NAMALWA (cell line): ENCODE measurements at places on chromosomes 1 and 21.

GRCh38 chr1:65066766-65067490 is 81.1 kb upstream of the AK4 start:
- DNase-seq = peak; percentile 48

DNA sequence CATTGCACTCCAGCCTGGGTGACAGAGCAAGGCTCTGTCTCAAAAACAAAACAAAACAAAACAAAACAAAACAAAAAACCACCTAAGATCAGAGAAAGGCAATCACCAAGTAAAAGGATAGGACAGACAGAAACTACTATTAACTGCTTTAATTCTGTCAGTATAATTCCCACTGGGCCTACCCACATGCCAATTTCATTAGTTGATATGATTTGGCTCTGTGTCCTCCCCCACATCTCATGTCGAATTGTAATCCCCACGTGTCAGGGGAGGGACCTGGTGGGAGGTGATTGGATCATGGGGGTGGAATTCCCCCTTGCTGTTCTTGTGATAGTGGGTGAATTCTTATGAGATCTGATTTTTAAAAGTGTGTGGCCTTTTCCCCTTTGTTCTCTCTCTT is 27.2 kb upstream of the CAPZB start:
- DNase-seq = no peak

DNA sequence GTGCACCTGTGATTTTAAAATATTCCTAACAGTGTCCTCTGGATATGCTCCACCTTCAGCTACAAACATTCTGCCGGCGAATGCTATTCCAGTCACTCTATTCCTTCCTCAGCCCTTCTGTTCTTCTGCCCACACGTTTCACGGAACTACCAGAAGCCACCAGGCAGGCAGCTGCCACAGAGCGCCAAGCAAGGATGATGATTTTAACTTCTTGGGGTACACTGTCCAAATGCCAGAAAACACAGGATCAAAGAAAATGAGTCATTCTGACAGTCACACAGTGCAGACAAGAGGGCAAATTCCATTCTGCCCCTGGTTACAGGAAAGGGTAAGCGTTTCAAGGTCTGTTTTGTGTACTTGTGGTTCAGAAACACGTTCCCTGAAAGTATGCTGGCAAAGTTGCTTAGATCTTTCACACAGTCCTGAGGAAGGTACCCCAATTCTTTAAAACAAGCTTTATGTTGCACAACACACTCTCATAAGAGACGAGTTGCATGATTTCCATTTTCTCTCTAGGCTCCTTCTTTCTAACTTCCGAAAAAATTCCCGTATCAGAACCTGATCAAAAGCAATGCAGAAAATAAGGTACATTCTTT is 508.3 kb upstream of the PKN2 start:
- no peak for DNase-seq

DNA sequence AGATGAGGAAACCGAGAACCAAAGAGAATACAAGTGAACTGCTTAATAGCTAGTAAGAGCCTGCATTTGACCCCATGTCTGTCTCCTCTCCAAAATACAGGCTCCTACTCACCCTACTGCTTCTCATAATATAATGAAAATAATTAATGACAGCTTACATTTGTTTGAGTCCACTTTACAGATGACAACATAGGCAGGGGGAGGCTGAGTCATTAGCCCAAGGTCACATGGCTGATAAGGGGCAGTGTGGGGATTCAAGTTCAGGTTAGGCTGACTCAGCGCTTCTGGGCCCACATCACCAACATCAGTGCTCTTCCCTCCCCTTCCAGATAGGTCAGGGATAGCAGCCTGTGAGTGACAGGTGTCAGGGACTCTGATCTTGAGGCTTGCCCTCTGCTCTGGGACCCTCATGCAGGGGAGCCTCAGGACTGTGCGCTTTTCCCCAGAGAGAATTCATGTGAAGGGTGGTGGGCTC is 16.2 kb downstream of the AZIN2 start:
- no peak for DNase-seq

DNA sequence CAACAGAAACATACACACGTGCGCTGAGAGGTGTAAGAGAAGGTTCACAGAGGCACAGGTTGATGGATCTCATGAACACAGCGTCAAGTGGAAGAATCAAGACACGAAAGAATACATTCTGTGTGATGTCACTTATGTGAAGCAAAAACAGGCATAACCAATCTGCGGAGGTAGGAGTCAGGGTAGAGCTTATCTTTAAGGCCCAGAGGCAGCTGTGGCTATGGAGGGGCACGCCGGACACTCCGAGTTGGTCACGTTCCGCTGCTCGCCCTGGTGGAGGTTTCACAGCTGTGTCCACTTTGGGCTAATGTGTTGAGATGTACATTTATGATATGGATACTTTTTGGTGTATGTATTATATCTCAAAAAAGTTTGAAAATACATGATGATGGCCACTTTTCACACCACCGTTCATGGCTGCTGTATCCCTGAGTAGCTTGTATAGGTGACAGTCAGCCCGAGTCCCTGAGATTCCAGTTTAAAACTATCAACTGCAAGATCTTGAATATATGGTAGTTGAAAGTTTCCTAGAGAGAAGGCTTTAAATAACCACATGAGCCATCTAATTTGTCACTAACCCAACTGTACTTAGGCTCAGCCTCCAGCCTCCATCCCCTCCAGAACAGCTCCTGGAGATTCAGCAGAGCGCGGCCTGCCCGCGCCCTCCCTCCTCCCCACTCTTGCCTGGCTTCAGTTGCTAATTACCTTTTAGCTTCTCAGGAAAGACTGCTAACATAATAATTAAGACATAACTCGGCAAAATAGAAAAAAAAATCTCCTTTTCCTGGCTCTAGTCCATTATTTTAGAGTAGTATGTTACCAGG is 6.7 kb upstream of the ADARB1 start:
- DNase-seq = no peak

DNA sequence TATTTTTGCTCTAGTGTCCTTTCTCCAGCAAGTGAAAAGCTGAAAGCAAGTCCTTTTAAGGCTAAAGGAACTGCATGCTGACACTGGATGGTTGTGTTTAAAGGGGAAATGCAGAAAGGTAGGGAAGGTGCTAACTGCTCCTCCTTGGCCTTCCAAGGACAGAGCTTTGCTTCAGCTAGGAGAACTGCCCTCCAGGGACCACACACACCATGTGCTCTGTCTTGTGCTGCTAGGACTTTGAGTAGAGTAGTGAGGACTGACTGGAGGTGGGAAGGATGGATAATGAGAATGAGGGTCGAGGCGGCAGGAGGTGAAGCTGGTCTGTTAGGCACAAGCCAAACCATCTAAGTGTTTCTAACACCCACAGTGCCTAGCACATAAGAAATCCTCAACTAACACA is 77.9 kb downstream of the WDR3 start:
- DNase-seq = no peak

- no peak for DNase-seq
Measured at GRCh38 chr21:43315244-43316137, 111.4 kb downstream of the SIK1 start.

GRCh38 chr1:193588311-193589082 is 402.1 kb upstream of the B3GALT2 start:
- DNase-seq = no peak

DNA sequence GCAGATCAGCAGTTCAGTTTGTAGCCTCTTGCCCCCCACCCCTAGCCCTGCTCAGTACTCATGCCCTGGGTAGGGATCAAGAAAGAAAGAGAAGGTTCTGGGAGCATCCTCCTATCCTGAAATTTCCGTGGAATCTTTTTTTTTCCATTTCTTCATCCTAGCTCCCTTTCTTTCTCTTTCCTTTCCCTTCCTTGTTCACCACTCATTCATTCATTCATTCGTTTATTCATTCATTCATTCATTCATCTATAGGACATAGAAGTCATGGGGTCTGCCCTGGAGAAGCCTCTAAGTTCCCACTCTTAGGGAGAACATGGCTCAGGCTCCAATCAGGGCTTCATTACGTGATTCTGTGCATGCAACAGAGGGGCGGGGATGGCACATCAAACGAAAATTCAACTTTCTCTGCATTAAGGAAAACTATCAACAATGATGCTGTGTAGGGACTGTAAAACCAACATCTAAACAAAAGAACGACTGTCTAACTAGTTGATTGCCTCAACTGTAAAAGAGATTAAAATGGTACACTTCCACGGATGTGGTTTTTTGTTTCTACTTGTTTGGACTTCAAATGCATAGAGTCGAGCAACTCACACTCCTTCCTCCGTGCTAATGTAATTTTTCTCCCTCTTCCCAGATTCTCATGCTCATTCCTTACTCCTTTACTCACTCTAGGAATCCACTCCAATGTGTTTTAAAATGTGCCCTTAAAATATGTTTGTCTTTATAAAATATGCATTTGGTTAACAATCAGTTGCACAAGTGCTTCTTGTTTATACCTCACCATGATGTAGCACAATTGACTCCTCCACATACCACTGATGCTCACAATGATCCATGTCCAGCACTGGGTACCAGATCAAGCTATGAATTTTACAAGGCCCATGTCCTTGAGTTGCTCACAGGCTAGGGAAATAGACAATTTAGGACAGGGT is 101.2 kb upstream of the SLC2A1 start:
- no peak for DNase-seq

GRCh38 chr1:70487459-70487815 is 76.4 kb downstream of the CTH start:
- no peak for DNase-seq

DNA sequence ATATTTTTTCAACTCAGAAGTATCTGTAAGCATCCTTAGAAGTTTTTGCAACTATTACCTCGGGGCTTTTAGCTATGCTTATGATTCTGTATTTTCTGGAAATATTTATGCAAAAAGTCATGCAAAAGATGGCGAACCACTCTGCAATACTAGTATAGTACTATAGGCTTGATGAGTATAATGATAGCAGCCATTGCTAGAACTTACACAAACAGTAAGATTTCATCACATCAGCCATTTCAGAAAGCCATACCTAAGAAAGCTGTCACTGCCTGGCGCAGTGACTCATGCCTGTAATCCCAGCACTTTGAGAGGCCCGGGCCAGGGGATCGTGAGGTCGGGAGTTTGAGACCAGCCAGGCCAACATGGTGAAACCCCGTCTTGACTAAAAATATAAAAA is 227.1 kb downstream of the LRRC7 start:
- DNase-seq = no peak

DNA sequence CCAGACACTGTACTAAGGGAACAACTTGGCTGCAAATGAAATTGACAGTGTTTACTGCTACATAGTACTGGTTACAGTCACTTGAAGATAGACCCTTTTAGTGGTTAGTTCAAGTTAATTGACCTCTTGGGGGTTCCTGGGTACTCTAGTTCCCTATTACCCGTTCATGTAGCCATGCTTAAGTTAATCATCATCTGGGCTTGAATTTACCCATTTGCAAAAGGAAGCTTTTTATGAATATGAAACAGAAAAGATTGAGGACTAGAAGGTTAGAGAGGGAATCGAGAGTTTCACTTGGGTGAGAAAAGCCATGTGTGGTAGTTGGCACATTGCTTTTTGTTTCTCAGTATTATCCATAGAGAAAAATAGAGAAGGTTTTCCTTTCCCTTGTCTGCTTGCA is 2.7 kb downstream of the MIA3 start:
- DNase-seq = no peak

GRCh38 chr1:229508823-229509337 is 739 bp upstream of the NUP133 start:
- peak; percentile 30 for DNase-seq

DNA sequence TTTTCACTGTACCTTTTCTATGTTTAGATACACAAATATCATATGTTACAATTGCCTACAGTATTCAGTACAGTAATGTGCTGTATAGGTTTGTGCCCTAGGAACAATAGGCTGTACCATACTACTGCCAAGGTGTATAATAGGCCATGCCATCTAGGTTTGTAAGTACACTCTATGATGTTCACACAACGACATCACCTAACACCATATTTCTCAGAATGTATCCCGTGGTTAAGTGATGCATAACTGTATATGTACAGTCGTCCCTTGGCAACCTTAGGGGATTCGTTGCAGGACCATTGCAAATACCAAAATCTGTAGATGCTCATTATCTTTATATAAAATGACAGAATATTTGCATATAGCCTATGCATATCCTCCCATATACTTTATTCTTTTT is 5.8 kb upstream of the SSR2 start:
- DNase-seq = no peak

DNA sequence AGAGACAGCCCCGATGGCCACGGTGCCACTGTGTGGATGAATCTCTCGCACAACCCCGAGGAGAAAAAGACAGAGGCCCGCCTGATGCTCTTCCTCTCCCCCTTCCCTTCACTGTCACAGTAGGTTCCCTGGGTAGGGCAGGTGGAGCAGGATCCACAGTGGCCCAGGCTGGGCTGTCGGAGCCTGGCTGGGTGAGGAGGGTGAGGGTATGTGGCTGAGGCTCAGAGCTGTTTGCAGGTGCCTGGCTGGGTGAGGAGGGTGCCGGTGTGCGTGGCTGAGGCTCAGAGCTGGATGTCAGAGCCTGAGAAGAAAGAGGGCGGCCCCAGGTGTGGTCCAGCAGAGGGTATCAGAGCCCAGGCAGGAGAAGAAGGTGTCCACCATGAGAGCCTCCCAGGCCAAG is 2.7 kb downstream of the CFAP74 start:
- no peak for DNase-seq

GRCh38 chr1:150543500-150544143 is 5.6 kb upstream of the ADAMTSL4 start:
- no peak for DNase-seq

GRCh38 chr1:232542633-232543593 is 87.0 kb downstream of the SIPA1L2 start:
- no peak for DNase-seq

- no peak for DNase-seq
Measured at GRCh38 chr1:49050041-49050440, 273.4 kb upstream of the BEND5 start.

DNA sequence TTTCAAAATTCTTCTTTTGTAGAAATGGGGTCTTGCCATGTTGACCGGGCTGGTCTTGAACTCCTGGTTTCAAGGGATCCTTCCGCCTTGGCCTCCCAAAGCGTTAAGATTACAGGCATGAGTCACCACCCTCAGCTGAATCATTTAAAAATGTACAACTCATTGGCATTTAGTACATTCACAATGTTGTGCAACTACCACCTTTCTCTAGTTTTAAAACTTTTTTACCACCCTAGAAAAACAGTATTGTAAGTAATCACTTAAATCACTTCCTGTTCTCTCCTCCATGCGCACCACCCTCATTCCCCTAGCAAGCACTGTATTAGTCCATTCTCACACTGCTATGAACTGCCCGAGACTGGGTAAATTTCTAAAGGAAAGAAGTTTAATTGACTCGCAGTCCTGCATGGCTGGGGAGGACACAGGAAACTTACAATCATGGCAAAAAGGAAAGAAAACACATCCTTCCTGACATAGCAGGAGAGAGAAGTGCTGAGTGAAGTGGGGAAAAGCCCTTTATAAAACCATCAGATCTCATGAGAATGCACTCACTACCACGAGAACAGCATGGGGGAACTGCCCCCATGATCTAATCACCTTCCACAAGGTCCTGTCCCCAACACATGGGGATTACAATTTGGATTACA is 14.4 kb upstream of the THEM5 start:
- no peak for DNase-seq

- DNase-seq = no peak
Measured at GRCh38 chr1:176193023-176193422, 14.1 kb downstream of the COP1 start.

- no peak for DNase-seq
Measured at GRCh38 chr1:27366411-27367159, at the start of gene MAP3K6. TSS of gene MAP3K6 (minus strand) at chr1:27366961. CDS start at chr1:27366597, 364 bp downstream.
